ENCODE measurements at places on chromosomes 4 and X.

GRCh38 chr4:123299212-123299691, 97.3 kb upstream of the SPRY1 start:
- DNase-seq: no peak

DNA sequence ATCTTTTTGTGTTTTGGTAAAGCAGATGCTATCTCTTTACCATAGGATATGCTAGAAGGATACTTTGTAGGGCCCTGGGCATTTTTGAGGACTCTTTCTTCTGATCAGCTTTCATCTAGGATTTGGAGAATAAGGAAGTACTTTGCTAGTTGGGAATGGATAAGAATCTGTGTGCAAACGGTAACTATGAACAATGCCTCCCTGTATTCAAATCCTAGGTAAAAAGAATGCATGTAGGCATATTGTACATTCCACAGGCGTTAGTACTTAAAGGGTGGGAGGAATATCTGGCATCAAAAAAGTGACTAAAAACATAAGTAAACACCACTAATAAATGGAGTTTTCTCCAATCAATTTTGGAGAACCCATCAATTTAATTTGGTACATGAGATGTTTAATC, 59.7 kb downstream of the SH3BGRL start:
- no peak for DNase-seq

- DNase-seq: no peak
Observed at GRCh38 chr4:139042981-139043460, 27.4 kb downstream of the NOCT start.

- no peak for DNase-seq
Observed at GRCh38 chrX:51860679-51861078, 32.7 kb upstream of the MAGED1 start.

GRCh38 chrX:18288716-18289115, 65.8 kb downstream of the SCML2 start:
- no peak for DNase-seq

- DNase-seq: no peak
Observed at GRCh38 chr4:40562681-40563080, 67.0 kb downstream of the RBM47 start.

DNA sequence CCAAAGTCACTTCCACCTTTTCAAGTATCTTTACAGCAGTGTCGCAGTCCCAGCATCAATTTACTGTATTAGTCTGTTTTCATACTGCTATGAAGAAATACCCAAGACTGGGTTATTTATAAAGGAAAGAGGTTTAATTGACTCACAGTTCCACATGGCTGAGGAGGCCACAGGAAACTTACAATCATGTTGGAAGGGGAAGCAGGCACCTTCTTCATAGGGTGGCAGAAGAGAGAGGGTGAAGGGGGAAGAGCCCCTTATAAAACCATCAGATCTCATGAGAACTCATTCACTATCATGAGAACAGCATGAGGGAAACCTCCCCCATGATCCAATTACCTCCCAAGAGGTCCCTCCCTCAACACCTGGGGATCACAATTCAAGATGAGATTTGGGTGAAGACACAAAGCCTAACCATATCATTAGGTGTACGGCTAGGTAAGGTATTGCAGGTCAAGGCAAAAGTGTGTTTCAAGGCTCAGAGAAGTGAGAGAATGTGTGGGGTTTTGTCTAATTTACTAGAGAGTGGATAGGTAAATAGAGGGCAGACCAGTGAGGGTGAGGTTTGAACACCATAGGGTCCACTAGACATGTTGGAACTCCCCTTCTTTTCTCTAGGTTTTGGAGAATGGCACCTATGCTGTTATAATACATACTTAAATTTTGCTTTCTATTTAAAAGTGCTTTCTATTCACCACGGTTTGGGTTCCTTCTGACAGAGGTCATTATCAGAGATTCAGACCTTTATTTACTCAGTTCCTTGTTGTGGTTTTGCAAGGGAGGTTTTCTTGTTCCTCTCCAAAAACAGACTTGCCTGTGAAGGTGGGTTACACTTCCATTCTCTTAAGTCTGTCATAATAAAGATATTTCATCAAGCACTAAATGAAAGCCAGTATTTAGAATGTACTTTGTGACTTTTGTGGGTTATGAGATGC, 186.6 kb downstream of the CPEB2 start:
- peak; percentile 1 for DNase-seq

GRCh38 chr4:78032446-78032845, 24.7 kb upstream of the FRAS1 start:
- no peak for DNase-seq

- DNase-seq: no peak
Observed at GRCh38 chrX:130053236-130053635, 57.1 kb downstream of the ELF4 start.

DNA sequence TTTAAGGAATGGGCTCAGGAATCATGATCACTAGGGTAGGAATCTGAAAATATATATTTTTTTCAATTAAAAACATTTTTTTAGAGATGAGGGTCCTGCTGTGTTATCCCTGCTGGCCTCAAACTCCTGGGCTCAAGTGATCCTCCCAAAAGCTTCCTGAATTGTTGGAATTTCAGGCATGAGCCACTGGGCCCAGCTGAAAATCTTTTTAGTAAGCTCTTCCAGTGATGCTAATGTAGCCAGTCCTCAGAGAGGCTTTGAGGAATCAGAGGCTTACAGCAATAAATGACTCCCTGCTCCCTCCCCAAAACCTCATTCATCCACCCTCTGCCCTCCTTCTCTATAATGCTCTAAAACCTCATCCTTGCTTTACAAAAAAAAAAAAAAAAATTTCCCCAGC, 129.5 kb downstream of the ZIC3 start:
- DNase-seq: no peak

DNA sequence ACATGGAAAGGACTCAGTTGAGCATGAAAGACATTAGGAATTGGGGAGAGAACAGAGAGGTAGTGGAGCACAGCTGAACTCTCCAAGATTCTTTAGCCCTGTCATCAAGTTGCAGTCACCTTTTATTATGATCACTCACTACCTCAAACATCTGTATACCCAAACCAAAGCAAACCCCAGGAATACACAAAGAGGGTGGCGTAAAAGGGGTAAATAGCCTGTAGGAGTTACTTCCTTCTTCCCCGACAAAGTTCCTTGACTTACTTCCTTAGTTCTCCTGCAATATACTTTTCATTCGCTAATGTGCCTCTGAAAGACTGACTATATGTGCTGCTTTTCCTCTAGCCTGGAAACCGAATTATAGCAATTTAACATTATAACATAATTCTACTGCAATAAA, 159.9 kb downstream of the SPRY1 start:
- no peak for DNase-seq

- DNase-seq: no peak
Observed at GRCh38 chr4:80116516-80116915, 43.5 kb upstream of the ANTXR2 start.

GRCh38 chr4:157421365-157421764, 200.8 kb downstream of the GRIA2 start:
- no peak for DNase-seq

DNA sequence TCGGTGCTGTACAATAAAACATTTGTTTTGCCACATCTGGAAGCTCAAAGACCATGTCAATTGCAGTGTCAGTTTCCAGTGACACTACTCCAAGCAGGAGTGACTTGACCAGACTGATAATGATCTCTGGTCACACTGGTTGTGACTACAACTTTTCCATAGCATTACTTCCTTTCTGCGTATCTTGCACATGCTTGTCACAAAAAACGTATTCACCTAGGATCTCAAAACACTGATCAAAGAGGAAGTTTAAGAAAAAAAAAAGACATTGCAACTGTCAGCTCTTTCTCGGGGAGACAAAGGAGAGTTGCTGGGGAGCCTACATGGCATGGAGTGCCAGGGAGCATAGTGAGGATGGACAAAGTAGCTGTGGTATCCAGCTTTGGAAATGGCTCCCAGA, 60.6 kb downstream of the OPHN1 start:
- DNase-seq: no peak

- no peak for DNase-seq
Observed at GRCh38 chr4:82640540-82640939, 78.8 kb upstream of the TMEM150C start.

DNA sequence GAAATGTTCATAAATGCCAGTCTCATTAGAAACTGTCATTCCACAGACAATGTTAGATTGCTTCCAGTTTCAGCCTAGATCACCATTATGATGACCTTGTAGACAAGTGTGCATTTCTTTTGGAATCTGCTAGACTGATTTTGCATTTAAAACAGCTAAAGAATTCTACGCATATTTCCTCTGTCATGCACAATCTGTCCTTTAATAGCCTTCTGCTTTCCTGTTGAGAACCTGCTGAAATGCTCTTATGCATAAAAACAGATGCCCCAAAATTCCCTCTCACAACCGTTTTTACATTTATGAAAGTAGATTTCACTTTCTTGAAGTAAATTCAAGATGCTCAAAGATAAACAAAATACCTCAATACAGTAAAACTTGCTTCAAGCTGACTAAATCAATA, 673.3 kb downstream of the GALNTL6 start:
- DNase-seq: no peak

- DNase-seq: no peak
Observed at GRCh38 chr4:163680386-163681098, 186.1 kb downstream of the TMA16 start.

GRCh38 chr4:135354876-135355275, 1153.3 kb upstream of the PABPC4L start:
- no peak for DNase-seq

GRCh38 chr4:106418444-106418843, 49.9 kb upstream of the GIMD1 start:
- no peak for DNase-seq

DNA sequence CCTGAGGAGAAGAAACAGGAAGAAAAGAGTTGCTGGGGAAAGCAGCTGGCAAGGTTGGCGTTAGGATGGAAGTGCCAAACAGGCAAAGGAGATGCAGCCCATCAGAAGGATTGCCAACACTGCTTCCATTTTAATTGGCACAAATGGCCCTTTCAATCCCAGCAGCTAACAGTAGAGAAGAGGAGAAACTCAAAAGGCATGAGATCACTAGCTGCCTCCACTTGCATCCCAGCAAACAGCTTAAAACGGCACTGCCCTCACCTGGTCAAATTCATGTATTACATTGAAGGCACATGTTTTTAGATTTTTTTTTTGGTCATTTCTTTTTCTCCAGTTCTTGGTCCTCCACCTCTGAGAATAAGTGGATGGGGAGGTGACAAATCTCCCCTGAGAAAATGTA, 14.9 kb upstream of the LOC101059915 start:
- peak; percentile 67 for DNase-seq

GRCh38 chr4:146842876-146843275, 102.8 kb downstream of the TTC29 start:
- no peak for DNase-seq

GRCh38 chrX:23952984-23953907, 45.4 kb downstream of the CXorf58 start:
- DNase-seq: peak; percentile 1

GRCh38 chrX:10931976-10932375, 179.2 kb upstream of the HCCS start:
- no peak for DNase-seq

GRCh38 chrX:53729751-53730150, 43.2 kb upstream of the HUWE1 start:
- DNase-seq: no peak

DNA sequence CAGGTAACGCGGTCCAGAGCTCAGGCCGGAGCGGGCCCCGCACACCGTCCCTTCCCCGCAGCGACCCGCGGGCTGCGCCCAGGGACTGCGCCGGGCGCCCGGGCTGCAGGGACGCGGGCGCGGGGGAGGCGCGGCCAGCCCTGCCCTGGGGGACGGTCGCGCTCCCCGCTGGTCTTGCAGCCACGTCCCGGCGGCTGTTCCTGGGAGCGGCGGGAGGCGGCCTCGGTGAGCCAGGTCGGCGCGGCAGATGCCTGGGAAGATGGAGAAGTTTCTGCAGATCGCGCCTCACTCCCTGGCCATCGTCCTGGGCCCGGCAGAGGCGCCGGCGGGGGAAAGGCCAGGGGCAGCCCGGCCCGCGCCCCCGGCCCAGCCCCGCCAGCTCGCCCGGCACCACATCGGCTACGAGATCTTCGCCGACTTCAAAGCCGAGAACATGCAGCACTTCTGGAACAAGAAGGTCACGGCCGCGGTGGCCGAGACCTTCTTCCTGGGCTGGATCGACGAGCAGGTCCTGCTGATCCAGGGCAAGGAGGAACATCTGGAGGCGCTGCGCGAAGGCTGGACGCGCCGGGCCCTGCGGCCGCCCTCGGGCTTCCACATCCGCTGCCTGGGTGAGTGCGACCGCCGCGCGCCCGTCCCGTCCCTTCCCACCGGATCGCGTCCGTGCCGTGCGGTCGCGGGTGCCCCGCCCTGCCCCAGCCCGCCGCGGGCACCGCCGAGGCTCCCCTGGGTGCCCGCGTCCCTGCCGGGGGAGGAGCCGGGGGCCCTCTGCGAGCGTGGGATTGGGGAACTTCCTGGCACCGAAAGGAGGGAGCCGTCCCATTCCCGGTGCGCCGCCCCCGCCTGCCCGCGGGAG, 107.4 kb upstream of the STOX2 start:
- no peak for DNase-seq

DNA sequence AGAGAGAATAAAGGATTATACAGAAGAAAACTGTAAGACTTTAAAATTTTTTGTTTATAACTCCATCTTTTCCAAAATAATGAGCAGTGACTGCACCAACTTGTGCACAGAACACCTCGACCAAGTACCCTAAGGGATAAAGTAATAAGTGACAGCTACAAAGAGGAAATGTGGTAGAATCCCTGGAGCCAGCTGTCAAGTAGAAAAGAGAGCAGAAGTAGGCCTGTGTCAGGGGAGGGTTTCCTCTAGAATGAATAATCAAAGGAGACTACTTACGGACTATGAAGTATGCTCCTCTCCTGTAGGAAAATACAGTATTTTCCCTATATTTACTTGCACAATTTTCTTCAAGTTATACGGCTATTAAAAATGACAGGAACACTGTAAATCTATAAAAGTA, 1.2 kb downstream of the EIF1AX start:
- peak; percentile 9 for DNase-seq
